ENCODE measurements at places on chromosomes 5 and 9.

GRCh38 chr9:81791076-81791475 lies 101.7 kb upstream of the TLE1 start:
- no peak for DNase-seq

DNA sequence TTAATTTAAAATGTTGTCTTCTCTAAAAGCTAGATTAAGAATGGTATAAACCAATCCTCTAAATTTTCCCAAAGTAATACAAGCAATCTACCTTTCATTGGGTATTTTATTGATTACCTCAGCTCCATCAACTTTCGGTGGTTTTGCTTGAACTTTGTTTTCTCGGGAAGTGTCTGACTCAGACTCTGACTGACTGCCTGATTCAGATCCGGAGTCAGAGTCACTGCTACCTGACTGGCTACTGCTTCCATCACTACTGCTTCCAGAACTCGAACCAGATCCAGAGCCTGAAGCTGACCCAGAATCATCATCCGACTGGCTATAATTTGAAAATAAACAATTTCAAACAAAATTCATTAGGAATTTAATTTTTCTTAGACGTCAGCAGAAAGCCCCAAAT lies 24.0 kb downstream of the CHD1 start:
- no peak for DNase-seq

- DNase-seq = no peak
Measured at GRCh38 chr5:17094830-17095229, 122.6 kb upstream of the BASP1 start.

DNA sequence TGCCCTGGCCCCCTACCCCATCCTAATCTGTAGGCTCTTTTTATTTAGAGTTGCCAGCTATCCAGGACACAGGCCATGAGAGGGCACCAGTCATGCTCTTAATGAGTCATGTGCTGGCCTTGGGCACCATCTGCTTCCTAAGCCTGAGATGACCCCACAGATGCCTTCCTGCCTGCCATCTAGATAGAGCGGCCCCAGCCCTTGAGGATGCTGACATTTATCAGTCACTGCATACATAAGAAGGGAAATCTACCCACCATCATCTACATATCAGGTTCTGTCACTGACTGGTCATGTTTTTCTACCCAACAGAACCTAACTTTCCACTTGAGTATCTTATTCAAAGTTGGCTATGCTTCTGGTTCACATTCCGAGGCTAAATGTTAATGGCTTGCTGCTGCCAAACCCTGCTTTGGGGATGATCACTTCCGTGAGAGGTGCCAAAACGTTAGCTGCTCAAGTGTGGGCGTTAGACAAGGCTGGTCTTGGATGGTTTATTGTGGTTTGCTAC lies 49.9 kb upstream of the TTC23L start:
- DNase-seq = no peak

DNA sequence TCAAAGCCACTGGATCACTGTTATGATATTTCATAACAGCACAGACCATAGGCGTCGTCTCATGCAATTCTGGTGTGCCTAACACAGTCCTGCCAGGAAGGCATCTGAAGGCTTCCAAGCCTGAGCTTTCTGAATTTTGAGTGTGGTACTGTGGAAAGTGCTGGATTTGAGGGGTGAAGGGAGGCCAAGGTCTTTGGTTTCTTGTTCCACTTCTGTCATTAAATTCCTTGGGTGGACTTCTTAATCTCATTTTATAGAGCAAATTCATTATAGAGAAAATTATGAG lies 441.3 kb upstream of the PIK3R1 start:
- no peak for DNase-seq

DNA sequence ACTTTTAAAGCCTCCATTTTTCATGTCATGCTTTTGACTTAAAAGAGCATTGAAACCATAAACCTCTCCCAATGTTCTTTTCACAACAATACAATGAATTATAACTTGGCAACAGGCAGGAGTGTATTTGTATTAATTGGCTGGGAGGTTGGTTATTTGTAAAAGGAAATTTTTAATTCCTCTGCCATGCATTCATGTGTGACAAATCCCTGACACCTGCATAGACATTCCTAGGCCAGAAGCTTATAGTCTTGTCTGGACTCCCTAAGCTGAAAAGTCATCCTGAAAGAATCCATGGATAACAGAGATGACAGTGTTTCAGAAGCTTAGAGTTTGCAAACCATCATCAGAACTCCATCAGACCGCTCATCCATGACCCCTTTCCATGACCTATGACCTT lies 76.3 kb upstream of the PTGER4 start:
- DNase-seq = no peak

GRCh38 chr9:32378496-32378895 lies 5.9 kb upstream of the ACO1 start:
- DNase-seq = peak; percentile 24

DNA sequence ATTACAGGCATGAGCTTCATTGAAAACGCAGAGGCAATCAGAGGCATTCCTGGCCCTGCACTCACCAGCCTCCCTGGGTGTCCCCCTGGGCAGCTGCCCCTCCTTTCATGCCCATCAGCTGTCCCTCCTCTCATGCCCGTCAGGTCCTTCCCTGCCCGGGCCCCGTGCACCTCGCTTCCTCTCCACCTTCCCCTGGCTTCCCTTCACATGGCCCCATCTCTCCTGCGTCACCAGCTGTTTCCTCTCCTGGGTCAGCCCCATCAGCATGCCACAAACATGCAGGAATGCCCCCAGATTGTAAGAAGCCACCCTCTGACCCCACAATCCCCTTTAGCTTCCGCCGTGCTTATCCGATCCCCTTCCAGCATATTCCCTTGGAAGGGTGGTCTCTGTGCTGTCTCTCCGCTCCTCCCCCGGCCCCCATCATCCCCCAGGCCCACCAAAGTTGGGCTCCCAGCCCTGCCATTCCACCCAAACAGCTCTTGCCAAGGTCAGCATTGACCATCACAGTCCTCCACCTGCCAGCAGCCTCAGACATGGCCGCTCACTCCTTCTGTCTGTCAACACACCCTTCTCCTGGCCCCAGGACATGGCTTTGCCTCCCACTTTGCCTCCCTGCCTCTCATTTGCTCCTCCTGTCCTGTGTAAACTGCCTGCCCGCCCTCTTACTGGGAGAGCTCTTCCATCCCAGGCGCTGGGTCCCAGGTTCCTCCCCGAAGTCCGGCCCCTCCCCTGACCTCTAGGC lies 98.6 kb upstream of the IER5L start:
- no peak for DNase-seq

- no peak for DNase-seq
Measured at GRCh38 chr5:145854651-145855258, 18.1 kb downstream of the GRXCR2 start.

- no peak for DNase-seq
Measured at GRCh38 chr5:1077491-1078020, 34.3 kb downstream of the SLC12A7 start.
